ENCODE measurements at places on chromosomes 5 and 9.
A peak's percentile ranks its signal among the peaks of the same experiment; 100 is the strongest.

- no peak for DNase-seq
Observed at GRCh38 chr5:76468635-76469425, 65.7 kb downstream of the IQGAP2 start.

DNA sequence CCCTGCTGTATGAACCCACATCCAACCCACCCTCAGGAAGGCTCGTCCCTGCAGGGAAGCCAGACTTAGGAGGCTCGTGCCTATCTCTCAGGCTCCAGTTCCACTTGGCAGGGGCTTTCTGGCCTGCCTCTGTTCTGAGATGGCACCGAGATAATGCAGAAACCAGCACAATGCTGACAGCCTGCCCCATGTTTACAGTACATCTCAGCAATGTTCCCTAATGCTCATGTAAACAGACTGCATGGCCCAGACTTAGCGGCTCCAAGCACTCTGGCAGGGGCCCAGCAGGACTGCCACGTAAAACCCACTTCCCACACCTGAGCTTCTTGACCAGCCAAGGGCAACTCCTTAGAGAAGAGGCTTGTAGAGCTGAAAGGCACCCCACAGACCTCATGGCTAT, 499.5 kb upstream of the BRINP1 start:
- peak; percentile 11 for DNase-seq

DNA sequence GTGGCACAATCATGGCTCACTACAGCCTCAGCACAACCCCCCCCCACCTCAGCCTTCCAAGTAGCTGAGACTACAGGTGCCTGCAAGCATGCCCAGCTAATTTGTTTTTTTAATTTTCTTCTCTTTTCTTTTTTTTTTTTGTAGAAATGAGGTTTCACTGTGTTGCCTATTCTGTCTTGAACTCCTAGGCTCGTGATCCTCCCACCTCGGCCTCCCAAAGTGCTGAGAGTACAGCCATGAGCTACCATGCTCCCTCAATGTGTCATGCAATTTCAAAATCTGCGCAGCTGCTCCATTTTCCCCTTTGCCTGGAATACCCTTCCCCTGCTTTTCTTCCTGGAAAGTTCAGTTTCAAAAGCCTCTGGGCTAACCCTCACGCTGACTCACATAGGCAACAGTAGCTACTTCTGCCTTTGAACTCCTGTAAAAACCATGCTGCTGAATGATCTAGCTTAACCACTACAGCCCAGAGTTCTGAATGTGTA, 71.0 kb upstream of the IL7R start:
- DNase-seq, result no peak

- no peak for DNase-seq
Observed at GRCh38 chr9:86175223-86175622, 75.9 kb upstream of the GOLM1 start.

- no peak for DNase-seq
Observed at GRCh38 chr5:74380193-74380592, 260.3 kb downstream of the ENC1 start.

DNA sequence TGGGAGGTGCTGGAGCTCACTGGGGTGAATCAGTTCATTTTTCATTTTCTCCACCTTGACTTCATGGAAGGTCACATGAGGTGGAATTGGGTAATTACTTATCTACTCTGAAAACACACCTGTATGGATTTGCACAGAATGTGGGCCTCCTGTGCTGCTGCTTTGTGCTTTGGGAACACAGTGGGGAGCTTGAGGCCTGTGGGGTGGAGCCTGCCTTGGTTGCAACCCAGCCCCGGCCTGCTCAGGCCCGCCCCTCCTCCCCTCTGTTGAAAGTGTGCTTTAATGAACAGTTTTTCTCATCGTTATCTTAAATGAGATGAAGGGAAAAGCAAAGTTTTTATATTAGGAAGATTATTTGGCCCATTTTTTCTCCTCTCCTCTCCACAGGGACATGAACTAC, 28.5 kb upstream of the DMRT3 start:
- no peak for DNase-seq

GRCh38 chr9:114897196-114897595, 33.2 kb downstream of the TNFSF8 start:
- DNase-seq, result no peak

DNA sequence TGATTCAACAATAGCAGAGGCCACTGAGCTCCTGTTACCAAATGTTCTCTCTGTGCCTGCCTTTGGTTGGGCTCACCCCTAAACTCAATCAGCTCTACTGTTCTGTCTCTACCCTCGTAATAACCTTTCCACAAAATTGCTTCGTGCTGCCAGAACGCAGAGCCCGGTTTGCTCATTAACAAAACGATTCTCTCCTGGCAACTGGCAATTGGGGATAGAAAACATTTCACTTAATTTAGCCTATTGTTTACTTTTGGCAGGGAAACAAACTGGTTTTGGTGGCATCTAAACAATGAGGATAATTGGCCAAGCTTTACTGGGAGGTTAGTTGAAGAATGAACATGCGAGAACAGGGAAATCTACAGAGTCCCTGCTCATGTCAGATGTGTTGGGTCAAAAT, 56.6 kb downstream of the SLC28A3 start:
- DNase-seq, result no peak

GRCh38 chr5:149804478-149805450, 74.7 kb downstream of the PPARGC1B start:
- no peak for DNase-seq

GRCh38 chr9:87067426-87067825, 120.1 kb upstream of the GAS1 start:
- DNase-seq, result no peak

All from NCI-H1694 (cell line).